ENCODE measurements at places on chromosomes 1 and 21.

DNA sequence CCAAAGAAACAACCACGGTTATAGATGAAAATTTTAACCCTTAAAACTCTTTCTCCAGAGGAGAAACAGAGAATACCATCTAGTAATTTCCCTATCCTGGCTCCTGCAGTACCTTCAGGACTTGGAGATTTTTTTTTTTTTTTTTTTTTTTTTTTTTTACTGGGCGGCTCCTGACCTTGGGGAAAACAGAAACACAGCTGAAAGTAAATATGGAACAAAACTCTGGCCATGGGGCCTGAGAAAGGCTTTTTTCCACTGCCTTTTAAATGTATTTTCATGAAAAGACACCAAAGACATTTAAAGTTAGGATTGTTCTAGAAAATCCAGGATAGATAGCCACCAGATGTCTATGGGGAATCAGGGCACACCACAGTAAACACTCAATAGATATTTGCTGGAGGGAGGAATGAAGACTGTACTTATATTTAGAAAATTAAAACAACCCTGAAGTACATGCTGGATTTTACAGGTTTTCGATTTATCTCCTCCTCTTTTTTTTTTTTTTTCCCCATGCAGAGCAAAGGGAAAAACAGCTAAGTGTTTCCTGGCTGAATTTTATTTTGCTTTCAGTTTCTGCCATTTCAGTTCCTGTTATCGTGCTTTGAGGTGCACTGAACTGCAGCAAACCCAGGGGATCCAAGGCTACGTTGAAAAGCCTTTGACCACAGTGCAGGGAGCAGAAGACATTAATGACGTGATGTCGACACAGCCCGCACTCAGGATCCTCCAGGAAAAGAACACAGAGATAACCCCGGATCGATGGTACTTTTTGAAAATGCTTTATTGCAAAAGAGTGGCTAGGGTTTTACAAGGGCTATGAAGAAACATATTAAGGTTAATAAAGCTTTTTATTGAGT lies 35.7 kb upstream of the CNN3 start:
- DNase-seq: peak; percentile 9

DNA sequence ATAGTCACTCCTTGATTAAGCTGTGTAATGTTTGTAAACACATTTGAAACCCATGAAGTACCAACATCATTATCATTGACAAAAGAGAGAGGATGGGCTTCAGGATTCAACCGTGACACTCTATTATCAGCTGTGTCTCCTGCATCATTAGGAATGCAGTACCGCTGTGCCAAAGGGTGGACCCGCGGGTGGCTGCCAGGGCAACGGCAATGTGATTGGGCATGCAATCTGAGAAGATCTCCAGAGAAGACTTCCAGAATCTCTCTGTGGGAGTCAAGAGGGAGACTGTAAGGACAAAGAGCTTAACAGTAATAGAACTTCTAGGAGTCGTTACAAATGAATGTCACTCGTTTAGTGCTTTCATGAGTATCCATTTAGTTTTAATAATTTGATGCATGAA lies 97.9 kb downstream of the USH2A start:
- no peak for DNase-seq

GRCh38 chr1:240169188-240169587 lies 77.5 kb downstream of the FMN2 start:
- DNase-seq: no peak

GRCh38 chr1:155834296-155834926 lies 22.6 kb downstream of the GON4L start:
- DNase-seq: no peak

GRCh38 chr1:240597153-240597745 lies 14.7 kb downstream of the GREM2 start:
- no peak for DNase-seq

DNA sequence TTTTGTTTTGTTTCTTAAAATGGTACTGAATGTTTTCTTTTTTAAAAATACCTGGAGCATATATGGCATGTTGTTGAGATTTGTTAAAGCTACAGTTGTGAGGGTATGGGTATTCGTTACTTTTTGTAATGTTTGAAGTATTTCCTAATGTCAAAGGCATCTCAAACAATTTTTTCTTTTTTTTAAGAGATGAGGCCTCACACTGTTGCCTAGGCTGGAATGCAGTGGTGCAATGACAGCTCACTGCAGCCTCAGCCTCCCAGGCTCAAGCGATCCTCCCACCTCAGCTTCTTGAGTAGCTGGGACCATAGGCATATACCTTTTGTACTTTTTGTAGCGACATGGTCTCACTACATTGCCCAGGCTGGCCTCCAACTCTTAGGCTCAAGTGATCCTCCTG lies 16.1 kb downstream of the CLCN6 start:
- DNase-seq: no peak

GRCh38 chr1:87226341-87226760 lies 102.3 kb upstream of the LMO4 start:
- DNase-seq: no peak

GRCh38 chr1:246583448-246584185 lies 17.4 kb downstream of the CNST start:
- no peak for DNase-seq

GRCh38 chr1:213685992-213686582 lies 301.7 kb upstream of the PROX1 start:
- no peak for DNase-seq

DNA sequence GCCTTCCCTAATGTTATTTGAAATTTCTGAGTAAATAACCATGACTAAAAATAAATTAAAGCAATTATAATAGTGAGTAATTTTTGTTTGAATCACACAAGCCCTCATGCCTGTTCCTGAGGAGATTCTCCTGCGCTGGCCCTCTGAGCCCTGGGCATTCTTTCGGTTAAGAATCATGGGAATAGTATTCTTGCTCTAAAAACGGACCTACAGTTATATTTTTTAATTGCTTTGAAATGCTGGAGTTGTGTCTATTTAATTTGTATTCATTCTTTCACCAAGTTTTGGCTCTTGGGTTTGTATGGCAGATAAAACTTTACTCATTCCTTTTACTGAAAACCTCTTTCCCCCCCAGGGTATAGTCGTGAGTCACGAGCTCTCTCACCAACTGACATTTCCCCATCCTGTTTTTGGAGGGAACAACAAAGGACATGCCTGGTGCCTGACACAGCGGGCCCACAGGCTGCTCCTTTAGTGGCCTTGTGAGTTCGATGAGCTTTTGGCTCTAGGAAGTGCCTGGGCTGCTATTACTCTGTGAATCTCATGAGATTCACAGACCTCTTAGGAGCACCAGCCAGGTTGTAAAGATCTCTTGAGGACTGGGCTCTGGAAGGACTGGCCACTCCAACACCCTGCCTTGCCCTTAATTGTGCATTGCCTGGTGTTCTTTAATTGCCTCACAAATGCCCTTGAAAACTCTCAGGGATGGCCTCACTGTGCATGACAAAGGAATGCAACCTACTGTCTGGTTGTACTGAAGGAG lies 58.6 kb downstream of the DDR2 start:
- DNase-seq: no peak

DNA sequence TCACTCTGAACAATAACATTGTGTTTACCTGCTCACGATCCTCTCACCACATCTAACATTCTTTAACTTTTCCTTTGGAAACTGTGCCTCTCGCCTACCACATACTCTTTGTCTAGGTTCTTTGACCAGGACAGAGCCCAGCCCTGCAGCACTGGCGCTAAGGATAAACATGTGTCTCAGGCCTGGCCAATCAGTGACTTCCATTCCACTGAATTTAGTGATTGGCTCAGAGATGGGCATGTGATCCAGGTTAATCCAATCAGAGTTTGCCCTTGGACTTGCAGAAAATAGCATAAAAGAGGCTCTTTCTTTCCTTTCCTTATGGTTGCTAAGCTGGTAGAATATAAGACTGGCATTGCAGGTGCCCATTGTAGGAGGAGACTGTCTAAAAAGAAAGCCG lies 605.7 kb downstream of the MATN1 start:
- no peak for DNase-seq

DNA sequence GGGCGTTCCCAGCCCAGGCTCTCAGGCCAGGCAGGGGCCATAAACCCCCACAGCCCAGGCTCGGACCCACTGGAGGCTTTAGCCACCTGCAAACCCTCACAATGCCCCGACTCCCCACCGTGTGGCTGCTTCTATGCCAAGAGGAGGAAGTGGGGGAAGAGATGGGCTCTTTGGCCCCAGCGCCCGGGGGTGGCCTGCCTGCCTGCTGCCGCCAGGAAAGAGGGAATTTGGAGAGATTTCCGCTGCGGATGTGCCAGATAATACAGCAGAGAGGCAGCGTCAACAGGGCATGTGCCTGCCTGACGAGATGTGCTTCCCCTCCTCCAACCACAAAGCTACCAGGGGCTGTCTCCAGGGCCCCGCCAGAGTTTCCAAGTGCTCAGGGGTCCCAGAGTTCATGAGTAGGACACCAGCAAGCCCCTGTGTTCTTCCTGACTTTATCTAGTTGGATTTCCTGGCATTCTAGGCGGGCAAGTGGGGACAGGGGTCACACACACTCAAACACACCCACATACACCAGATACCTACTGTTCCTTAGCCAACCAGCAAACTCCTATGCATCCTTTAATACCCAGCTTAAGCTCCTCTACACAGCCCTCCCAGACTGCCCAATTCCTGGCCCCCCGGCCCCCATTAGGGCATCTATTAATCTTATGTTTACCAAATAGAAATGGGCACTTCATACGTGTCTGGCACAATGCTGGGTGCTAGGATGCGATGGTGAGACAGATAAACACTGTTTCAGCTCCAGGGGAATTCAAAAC lies 14.1 kb downstream of the EPHA2 start:
- DNase-seq: no peak

- no peak for DNase-seq
These were observed 6.7 kb upstream of the KCNAB2 start for GRCh38 chr1:6039031-6039430.

GRCh38 chr1:157472959-157473358 lies 79.4 kb downstream of the FCRL5 start:
- no peak for DNase-seq

DNA sequence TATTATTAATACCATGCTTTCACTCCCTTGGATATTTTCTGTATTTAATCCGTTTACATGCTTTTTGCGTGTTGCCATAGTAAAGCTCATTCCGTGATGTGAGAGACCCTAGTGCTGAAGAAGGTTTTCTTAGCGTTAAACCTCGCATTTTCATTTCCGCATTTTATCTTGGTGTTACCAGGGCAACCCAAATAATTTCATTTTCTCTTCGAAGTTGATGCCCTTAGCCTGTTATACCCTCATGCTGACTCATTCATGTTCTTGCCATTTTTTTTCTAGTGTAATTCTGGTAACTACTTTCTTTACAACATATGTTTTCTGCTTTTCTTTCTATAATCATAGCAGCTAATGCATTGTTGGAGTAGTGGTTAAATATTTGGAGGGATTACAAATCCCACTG lies 37.2 kb downstream of the LRRC8C start:
- peak; percentile 72 for DNase-seq

GRCh38 chr1:54120698-54121481 lies 31.9 kb downstream of the CDCP2 start:
- DNase-seq: no peak

- DNase-seq: no peak
These were observed 809.2 kb downstream of the KCNT2 start for GRCh38 chr1:195799016-195799415.

- no peak for DNase-seq
These were observed 199.7 kb upstream of the C8B start for GRCh38 chr1:57165546-57165945.

- DNase-seq: no peak
These were observed 29.5 kb downstream of the CEP350 start for GRCh38 chr1:179984101-179984500.

GRCh38 chr1:30034627-30035521 lies 688.5 kb downstream of the MATN1 start:
- DNase-seq: no peak

GRCh38 chr1:74367175-74367813 lies 132.1 kb downstream of the TNNI3K start:
- no peak for DNase-seq

- DNase-seq: no peak
These were observed 13.4 kb upstream of the SPSB1 start for GRCh38 chr1:9279172-9279840.

GRCh38 chr1:229108598-229109201 lies 162.2 kb upstream of the RAB4A start:
- no peak for DNase-seq

DNA sequence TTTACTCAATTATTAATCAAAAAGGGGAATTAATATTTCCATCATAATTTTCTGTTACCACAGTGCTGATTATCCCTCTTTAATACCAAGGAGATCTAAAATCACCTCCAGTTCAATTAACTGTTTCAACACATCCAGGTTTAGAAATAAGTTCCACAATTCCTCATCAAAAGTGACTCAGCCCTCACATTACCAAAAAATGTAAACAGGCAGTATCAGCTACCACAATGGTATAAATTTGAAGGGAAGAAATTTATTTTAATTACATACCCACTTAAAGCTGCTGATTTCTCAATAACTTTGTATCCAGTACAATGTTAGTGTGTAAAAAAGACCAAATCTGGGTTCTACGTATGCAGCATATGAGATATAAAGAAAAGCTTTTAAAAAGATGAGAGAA lies 51.9 kb downstream of the EIF4G3 start:
- no peak for DNase-seq

DNA sequence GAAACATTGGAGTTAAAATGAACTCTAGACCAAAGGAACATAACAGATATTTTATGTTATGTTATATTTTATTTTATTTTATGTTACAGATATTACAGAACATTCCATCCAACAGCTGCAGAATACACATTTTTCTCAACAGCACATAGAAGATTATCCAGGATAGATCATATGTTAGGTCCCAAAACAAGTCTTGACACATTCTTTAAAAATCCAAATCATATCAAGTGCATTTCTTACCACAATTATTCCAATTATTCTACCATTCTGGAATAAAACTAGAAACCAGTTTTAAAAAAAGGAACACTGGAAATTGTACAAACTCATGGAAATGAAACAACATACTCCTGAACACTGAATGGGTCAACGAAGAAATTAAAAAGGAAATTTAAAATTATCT lies 30.9 kb upstream of the PIGK start:
- no peak for DNase-seq

- DNase-seq: no peak
These were observed 9.2 kb downstream of the NR5A2 start for GRCh38 chr1:200036619-200037270.

DNA sequence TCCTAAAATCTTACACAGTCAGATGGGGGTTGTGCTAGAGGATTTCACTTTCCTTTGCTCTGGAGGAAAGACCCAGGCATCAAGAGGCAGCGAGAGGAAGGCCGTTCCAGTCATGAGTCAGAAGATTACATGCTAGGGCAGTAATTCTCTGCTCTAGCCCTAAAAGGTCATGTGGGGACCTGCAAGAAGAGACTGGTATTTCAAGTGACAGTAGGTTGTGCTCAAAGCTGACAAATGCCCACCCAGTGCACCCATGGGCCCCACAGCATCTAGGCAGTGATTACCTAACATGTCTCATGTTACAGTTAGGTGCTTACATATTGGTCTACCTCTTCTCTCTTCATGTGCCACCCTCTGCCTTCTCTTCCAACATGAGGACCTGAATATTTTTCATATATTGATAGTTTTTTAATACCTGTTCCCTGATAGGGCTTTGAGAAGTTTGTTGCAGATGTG lies 99.7 kb upstream of the BEND5 start:
- no peak for DNase-seq

- no peak for DNase-seq
These were observed 182.0 kb downstream of the PCP4 start for GRCh38 chr21:40049031-40049930.

- DNase-seq: no peak
These were observed 129.2 kb downstream of the ADAMTS1 start for GRCh38 chr21:26715878-26716506.
